ENCODE measurements at places on chromosomes 7 and 10. TPM values are rescaled to one million over a fixed set of nuclear protein-coding genes. Genes with fewer than 3 reads are reported as not detected.

GRCh38 chr10:12583891-12584595 is 234.7 kb downstream of the CAMK1D start:
- peaks cover 25% of the 10 kb centered on the region for H3K4me1 ChIP-seq
- DNase-seq: no peak
- no peak overlapping the region for H3K27ac ChIP-seq
- H3K4me3 ChIP-seq: no peak overlapping the region
- H3K36me3 ChIP-seq: no peaks in the 10 kb centered on the region

Gene INTS15
- 41.8 TPM for total RNA-seq

DNA sequence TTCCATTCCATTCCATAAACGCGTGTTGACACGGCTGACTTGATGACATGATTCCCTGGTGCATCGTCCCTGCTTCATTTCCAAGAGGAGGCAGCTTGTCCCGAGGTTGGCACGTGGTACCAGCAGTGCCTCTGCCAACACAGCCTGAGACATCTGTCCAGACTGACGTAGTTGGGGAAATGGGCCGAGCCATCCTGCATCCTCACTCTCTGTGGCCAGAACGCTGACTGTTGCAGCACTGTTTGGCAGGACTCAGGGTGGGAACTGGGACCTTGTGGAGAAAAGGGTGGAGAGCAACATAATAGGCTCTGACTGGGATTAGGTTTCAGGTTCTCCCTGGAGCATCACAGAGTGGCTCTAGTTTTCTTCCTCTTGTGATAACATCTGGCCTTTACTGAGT is 118.6 kb upstream of the BTBD16 start:
- no peak overlapping the region for H3K27ac ChIP-seq
- H3K4me3 ChIP-seq: no peak overlapping the region
- no peak for DNase-seq
- H3K4me1 ChIP-seq: no peaks in the 10 kb centered on the region
- H3K36me3 ChIP-seq: no peaks in the 10 kb centered on the region
- H3K27me3 ChIP-seq: no peaks in the 10 kb centered on the region

DNA sequence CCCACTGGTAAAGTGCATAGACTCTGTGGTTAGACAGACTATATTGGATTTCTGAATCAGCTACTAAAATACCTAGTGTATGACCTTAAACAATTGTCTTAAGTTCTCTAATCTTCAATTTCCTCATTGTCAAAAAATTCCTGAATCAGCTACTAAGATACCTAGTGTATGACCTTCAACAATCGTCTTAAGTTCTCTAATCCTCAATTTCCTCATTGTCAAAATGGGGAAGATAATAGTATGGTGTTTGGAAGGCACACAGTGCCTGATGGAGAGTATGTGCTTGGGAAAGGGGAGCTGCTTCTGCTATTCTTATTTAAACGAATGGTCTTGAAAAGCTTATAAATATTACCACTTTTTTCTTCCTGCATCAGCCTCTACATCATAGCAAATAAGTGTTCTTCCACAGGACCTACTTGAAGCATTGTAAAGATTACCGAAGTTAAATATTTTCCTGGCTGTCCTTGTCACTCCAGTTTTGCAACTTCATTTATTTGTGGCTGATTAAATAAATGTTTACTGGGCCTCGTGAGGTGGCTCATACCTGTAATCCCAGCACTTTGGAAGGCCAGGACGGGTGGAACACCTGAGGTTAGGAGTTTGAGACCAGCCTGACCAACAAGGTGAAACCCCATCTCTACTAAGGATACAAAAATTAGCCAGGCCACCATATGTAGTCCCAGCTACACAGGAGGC is 64.4 kb upstream of the ITGA8 start:
- H3K27me3 ChIP-seq: no peaks in the 10 kb centered on the region
- H3K36me3 ChIP-seq: peaks cover 76% of the 10 kb centered on the region
- no peak for DNase-seq
- no peak overlapping the region for H3K4me3 ChIP-seq
- no peak overlapping the region for H3K27ac ChIP-seq

Gene CCDC172
- not detected for total RNA-seq

GRCh38 chr7:2063563-2064260 is 169.0 kb downstream of the MAD1L1 start:
- no peaks in the 10 kb centered on the region for H3K27me3 ChIP-seq
- H3K36me3 ChIP-seq: no peaks in the 10 kb centered on the region

GRCh38 chr7:123769371-123769770 is 20.6 kb upstream of the WASL start:
- H3K36me3 ChIP-seq: no peaks in the 10 kb centered on the region
- H3K27ac ChIP-seq: no peak overlapping the region
- H3K4me3 ChIP-seq: no peak overlapping the region
- H3K4me1 ChIP-seq: no peaks in the 10 kb centered on the region

Gene NPC1L1
- not detected for total RNA-seq

- no peak overlapping the region for H3K4me3 ChIP-seq
- H3K27ac ChIP-seq: no peak overlapping the region
- no peaks in the 10 kb centered on the region for H3K4me1 ChIP-seq
- no peaks in the 10 kb centered on the region for H3K27me3 ChIP-seq
- no peak for DNase-seq
- H3K36me3 ChIP-seq: no peaks in the 10 kb centered on the region
Observed at GRCh38 chr7:132152131-132152889, 424.0 kb downstream of the PLXNA4 start.

- no peak overlapping the region for H3K4me3 ChIP-seq
- H3K27ac ChIP-seq: no peak overlapping the region
- H3K36me3 ChIP-seq: no peaks in the 10 kb centered on the region
- no peak for DNase-seq
Observed at GRCh38 chr10:32386623-32387260, 39.8 kb upstream of the EPC1 start.
